ENCODE measurements at places on chromosomes 12 and 14.

DNA sequence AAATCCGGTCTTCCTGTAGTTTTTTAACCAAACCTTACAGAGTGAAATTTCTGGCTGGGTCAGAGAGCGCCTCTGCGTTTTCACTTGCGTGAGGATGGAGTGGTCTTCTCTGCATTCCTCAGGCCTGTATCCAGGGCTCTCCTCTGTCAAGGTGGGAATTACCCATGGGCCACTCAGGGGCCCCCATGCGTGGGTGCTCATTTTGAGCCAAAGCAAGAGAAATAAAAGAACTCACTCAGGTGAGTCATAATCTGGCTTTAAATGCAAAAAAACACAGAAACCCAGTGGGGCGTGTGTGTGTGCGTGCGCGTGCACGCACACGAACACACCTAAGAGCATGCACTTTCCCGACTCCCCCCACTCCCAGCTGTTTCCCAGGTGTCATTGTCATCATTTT, 104.0 kb upstream of the PWP1 start:
- no peak for DNase-seq

GRCh38 chr14:54944737-54945391, 42.2 kb upstream of the GCH1 start:
- DNase-seq: no peak

- DNase-seq: no peak
Observed at GRCh38 chr12:8057839-8058238, 8.3 kb downstream of the C3AR1 start.

- no peak for DNase-seq
Observed at GRCh38 chr14:78644824-78645559, 474.8 kb downstream of the NRXN3 start.

DNA sequence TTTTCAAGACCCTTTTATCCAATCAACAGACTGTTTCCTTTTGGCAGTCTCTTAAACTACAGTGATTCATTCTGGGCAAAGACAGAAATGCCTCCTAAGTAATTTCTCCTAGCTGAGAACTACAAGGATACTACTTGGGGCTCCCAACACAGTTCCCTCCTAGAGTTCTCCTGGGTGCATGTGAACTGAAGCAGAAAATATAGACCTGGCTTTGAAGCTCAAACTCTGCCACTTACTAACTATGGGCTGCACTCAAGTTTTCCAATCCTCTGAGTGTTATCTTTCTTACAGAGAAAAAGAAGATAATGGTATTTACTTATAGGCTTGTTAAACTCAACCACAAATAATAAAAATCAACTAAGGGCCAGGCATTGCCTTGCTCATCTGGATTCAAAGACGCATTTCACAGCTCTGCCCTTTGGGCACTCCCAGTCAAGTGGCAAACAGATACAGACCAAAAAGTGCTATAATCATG, 97.6 kb downstream of the EFCAB11 start:
- no peak for DNase-seq
